ENCODE measurements at places on chromosomes 6 and 20. TPM values are rescaled to one million over a fixed set of nuclear protein-coding genes. Genes with fewer than 3 reads are reported as not detected.

GPR63 gene
- total RNA-seq, result under 0.01 TPM

GJA10 gene
- not detected for total RNA-seq

FAM83C gene
- total RNA-seq, result under 0.01 TPM

SLC22A1 gene
- total RNA-seq, result 0.09 TPM

GSTA3 gene
- total RNA-seq, result not detected

TREM2 gene
- not detected for total RNA-seq

CCN2 gene
- 256 TPM for total RNA-seq

AHI1 gene
- total RNA-seq, result 7.8 TPM

CRISP3 gene
- total RNA-seq, result not detected

NOX3 gene
- not detected for total RNA-seq

CALHM6 gene
- 4.2 TPM for total RNA-seq

NMBR gene
- total RNA-seq, result not detected

TRIM40 gene
- not detected for total RNA-seq

AKAP7 gene
- total RNA-seq, result 3.0 TPM

ZC3H12D gene
- total RNA-seq, result not detected

ARMH2 gene
- not detected for total RNA-seq

C20orf202 gene
- 0.17 TPM for total RNA-seq

SEL1L2 gene
- total RNA-seq, result not detected

TGM3 gene
- total RNA-seq, result not detected

HSD17B8 gene
- 9.4 TPM for total RNA-seq

SMLR1 gene
- not detected for total RNA-seq

ABHD16B gene
- not detected for total RNA-seq

MLN gene
- not detected for total RNA-seq

CYP21A2 gene
- under 0.01 TPM for total RNA-seq

OLIG3 gene
- total RNA-seq, result not detected

SCRT2 gene
- not detected for total RNA-seq

TPMT gene
- total RNA-seq, result 10.5 TPM
